SHP77 treated with DMSO at 0.1 percent for 48 hours (cell line): ENCODE measurements at places on chromosomes 2 and 18.

- no peak for DNase-seq
Measured at GRCh38 chr2:61662990-61663389, 124.8 kb upstream of the XPO1 start.

GRCh38 chr18:8705238-8705960, at the start of gene MTCL1:
Gene MTCL1 (plus strand): TSS chr18:8705556. CDS start chr18:8705661, 105 bp downstream.
- DNase-seq = no peak

GRCh38 chr2:177093371-177093770, 119.2 kb upstream of the HNRNPA3 start:
- no peak for DNase-seq

DNA sequence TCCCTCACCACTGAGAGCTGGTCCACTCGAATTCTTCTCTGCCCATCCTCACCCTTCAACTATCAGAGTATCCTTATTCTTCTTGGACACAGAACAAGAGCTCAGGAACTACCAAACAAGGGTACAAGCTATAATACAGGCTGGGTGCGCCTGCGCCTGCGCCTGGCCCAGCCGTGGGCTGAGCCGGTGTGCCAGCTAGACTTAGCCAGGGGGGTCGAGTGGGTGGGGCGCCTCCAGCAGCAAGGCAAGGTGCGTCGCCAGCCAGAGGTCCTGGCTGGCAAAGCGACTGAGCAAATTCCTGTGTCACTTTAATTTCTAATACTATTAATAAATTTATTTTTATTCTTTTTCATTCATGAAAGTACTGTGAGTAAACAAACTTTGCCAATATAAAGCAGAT, 1072.6 kb upstream of the PIK3C3 start:
- no peak for DNase-seq

DNA sequence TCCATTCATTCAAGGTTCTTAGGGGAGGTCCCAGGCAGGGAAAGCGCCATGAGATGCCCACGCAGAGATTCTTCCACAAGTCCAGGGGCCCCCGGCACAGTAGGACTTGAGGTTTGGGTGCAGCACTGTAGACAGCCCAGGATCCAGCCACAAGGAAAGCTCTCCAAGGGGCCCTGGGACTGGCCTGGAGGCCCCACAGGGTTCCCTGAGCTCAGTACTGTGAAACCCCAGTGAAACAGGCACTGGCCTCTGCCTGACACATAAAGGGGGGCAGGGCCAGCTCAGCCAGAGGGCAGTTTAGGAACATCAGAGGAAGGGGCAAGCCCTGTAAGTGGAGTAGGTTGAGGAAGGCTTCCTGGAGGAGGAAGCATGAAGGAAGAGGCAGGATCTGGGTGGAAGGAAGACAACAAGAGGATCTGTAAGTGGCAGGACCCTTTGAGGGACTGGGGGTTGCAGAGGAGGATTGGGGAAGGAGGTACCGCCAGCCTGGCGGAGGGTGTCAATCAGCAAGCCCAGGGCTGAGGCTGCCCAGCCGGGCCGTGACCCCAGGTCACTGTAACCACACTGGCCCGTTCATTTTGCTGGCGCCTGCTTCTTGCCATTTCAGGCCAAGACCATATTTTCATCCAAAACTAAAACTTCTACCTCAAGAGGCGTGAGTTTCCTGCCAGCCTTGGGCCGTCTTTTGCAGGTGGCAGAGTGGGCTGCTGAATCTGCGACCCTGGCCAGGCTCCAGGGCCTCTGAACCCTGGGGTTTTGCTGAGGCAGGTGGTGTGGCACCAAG, 175.2 kb downstream of the SMAD7 start:
- no peak for DNase-seq

DNA sequence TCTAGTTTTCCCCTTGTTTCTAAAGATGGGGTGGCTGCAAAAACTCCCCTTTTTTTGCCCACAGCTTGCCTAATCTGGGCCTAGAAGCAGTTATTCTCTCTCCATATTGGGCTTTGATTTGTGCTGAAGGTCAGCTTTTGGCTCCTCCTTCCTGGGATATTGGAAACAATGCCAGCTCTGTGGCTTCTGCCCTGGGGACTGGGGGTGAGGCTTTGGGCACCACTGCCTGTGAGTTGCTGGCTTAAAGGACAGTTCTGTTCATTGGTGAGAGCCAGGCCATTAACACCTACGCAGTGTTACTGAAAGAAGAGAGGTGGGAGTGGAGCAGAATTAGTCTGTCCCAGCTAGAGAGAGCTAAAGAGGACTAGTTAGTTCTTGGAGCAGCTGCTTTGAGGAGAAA, 4.3 kb downstream of the UBXN2A start:
- no peak for DNase-seq

- DNase-seq = no peak
Measured at GRCh38 chr2:140274891-140275290, 1494.7 kb upstream of the NXPH2 start.

DNA sequence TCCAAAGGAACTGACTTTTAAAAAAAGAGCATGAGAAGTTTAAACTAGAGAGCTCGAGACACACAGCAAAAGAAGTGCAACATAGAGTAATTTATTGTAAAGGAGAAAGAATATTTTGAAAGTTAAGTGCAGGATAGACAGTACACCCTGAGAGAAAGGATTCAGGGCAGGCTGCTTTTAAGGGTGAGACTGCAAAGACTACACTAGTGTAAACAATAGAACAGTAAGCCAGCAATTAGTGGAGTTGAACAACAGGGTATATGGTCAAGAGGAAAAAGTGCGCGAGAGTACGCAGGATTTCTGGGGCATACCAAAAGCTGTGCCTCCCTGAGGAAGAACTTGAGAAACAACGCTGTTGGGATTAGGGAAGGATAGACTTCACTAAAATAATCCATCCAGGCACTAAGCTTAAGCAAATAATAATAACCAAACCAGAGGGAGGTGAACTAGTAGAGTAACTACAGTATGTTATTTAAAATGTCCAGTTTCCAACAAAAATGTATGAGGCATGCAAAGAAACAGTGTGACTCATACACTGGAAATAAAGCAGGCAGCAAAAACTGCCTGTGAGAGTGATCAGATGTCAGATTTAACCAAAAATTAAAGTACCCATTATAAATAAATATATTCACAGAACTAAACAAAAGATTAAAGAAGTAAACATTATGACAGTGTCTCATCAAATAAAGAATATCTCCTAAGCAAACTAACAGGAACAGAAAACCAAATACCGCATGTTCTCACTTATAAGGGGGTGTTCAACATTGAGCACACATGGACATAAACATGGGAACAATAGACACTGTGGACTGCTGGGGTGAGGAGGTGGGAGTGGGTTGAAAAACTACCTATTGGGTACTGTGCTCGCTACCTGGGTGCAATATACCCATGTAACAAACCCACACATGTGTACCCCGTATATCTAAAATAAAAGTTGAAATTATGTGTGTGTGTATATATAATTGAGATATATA, 40.5 kb upstream of the EMILIN2 start:
- DNase-seq = no peak

DNA sequence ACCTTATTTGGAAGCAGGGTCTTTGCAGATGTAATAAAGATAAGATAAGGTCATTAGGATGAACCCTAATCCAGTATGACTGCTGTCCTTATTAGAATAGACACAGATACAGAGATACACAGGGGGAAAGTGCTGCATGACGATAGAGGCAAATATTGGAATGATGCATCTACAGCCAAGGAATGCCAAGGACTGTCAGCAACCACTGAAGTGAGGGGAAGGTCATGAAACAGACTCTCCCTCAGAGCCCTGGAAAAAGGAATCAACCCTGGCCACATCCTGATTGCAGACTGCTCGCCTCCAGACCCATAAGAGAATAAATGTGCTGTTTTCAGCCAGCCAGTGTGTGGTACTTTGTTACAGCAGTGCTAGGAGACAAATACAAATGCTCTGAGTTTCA, 14.8 kb downstream of the TMEM237 start:
- no peak for DNase-seq

DNA sequence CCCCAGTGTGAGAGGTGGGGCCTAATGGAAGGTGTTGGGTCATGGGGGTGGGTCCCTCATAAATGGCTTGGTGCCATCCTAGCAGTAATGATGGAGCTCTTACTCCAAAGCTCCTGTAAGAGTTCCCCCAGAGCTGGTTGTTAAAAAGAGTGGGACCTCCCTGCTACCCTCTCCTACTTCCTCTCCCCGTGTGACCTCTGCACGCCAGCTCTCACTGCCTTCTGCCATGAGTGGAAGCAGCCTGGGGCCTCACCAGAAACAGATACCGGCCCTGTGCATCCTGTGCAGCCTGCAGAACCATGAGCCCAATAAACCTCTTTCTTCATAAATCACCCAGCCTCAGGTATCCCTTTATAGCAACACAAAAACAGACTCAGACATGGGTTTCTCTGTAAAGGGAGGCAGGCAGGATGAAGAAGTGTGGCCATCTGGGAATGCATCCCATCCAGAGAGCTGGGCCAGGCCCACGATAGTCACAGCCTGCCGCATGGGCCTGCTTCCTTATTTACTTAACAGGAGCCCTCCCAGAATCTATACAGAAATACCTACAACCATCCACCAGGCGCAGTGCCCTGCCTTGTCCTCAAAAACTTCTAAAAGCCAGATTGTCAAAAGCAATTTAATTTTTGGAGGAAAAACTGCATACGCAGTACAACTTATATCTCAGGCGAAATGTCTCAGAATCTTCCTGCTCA, 7.5 kb downstream of the PRLH start:
- no peak for DNase-seq

- DNase-seq = peak; percentile 11
Measured at GRCh38 chr18:36066686-36067054, 689 bp downstream of the RPRD1A start.

DNA sequence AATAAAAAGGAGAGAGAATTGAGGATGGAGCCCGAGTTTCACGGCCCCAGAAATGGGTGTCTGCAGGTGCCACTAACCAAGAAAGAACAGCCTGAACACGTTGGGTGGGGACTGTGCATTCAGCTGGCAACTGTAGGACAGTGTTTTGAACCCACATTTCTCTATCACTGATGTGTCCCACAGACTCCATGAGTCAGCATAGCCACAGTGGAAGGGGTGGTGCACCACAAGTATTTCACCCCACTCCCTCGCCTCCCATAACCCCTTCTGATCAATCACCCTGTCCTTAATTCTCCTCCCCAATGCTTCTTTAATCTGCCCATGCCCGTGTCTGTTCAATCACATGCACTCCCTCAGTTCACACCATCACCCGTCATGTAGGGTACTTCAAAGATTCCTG, 291.5 kb downstream of the ZNF516 start:
- DNase-seq = no peak

- no peak for DNase-seq
Measured at GRCh38 chr2:241686324-241686649, 328 bp downstream of the DTYMK start.

- no peak for DNase-seq
Measured at GRCh38 chr2:239854596-239854995, 170.5 kb downstream of the NDUFA10 start.

GRCh38 chr2:205566606-205567168, 115.6 kb upstream of the NRP2 start:
- DNase-seq = no peak

- no peak for DNase-seq
Measured at GRCh38 chr2:47015206-47015605, 99.6 kb upstream of the MCFD2 start.

- no peak for DNase-seq
Measured at GRCh38 chr18:9097349-9097748, 5.2 kb upstream of the NDUFV2 start.

DNA sequence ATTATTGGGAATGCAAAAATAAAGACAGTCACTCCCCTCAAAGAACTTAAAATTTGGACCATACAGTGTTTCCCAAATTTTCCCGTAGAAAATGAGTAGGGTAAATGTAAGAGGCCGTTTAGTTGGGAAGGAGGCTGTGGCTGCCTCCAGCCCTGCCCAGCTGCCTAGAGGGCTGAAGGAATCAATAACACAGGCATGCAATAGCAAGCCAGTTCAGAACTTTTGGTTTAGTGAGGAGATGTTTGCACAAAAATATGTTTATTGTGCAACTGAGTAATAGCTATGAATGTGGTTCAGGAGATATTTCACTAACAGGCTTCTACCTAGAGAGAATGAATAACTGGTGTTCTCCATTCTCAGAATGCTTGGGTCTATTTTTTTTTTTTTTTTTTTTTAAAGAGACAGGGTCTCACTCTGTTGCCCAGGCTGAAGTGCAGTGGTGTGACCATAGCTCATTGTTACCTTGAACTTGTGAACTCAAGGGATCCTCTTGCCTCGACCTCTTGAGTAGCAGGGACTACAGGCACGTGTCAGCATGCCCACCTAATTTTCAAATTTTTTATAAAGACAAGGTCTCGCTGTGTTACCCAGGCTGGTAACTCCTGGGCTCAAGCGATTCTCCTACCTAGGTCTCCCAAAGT, 23.6 kb downstream of the UGP2 start:
- no peak for DNase-seq

DNA sequence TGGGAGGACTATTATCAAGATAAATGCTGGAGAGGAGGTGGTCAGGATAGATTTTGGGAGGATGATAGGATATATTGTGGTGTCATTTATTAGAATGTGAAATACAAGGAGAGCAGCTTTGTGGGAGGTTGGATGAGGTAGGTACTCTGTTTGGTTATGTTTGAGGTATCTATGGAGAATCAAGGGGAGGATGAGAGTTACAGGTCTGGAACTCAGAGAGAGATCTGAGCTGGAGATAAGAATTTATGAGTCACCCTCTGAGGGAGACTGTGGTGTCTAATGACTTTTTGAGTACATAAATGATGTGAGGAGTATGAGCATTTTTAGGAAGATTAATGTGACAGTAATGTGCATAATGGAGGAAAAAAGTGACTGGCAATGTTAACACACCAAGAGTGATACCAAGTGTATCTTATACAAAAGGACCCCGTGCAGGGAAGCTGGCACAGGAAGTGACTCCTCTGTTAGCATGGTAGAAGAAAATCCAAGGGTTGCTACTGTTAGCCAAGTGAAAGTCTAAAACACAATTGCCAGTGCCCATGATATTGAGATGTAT, 48.2 kb downstream of the CRIM1 start:
- no peak for DNase-seq

GRCh38 chr2:236055471-236055870, 112.7 kb downstream of the GBX2 start:
- no peak for DNase-seq

GRCh38 chr2:159093497-159093896, 125.1 kb downstream of the TANC1 start:
- peak; percentile 11 for DNase-seq

GRCh38 chr18:52216666-52217065, 123.3 kb upstream of the DCC start:
- no peak for DNase-seq

GRCh38 chr2:140669911-140670310, 1460.9 kb downstream of the LRP1B start:
- no peak for DNase-seq

- DNase-seq = no peak
Measured at GRCh38 chr18:31436825-31437224, 10.7 kb upstream of the DSG3 start.

DNA sequence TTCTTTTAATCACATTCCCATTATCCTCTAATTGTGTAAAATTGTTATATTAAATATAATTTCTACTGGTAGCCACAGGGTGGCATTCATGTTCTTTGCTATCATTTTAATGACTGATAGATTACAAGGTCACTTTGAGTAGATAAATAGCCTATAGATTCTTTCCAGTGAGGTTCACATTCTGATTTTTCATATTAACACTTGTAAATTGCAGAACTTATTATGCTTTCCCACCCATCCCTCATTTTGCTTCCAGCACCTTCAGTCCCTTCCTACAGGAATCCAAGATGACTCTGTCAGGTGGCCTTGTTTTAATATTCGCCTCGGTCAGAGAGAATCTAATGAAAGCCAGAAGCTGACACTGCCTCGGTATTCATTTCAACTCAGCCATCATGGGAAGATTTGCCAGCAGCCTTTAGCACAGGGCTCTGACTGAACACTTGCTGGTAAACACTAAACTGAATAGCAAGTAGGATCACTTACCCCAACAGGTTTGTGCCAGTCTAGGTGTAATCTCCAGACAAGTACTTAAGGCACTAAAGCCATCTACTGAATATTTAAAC, 101.2 kb upstream of the FSHR start:
- no peak for DNase-seq
